ENCODE measurements at places on chromosomes 1 and 21. TPM values are rescaled to one million over a fixed set of nuclear protein-coding genes. Genes with fewer than 3 reads are reported as not detected.

EPHB2 gene
- total RNA-seq = 0.81 TPM

NBPF4 gene
- total RNA-seq = not detected

HNRNPCL4 gene
- not detected for total RNA-seq

KIRREL1 gene
- 10.9 TPM for total RNA-seq

PCSK9 gene
- total RNA-seq = not detected

ELAVL4 gene
- 0.11 TPM for total RNA-seq

FHAD1 gene
- 0.32 TPM for total RNA-seq

BRINP3 gene
- total RNA-seq = not detected

MFAP2 gene
- 4.8 TPM for total RNA-seq

LHX4 gene
- 0.03 TPM for total RNA-seq

SETD4 gene
- total RNA-seq = 10.6 TPM

AMPD1 gene
- 0.30 TPM for total RNA-seq

F13B gene
- not detected for total RNA-seq

OR4F16 gene
- total RNA-seq = not detected

ANGPTL1 gene
- 15.1 TPM for total RNA-seq

BACE2 gene
- total RNA-seq = 20.0 TPM

FMOD gene
- 66.0 TPM for total RNA-seq

CDK18 gene
- 195 TPM for total RNA-seq

RNF207 gene
- 91.0 TPM for total RNA-seq

IL19 gene
- total RNA-seq = not detected
